ENCODE measurements at places on chromosomes 2 and 18. TPM values are rescaled to one million over a fixed set of nuclear protein-coding genes. Genes with fewer than 3 reads are reported as not detected.

- DNase-seq = no peak
Observed at GRCh38 chr18:76967721-76968472, 145.5 kb downstream of the ZNF236 start.

SLC16A14 gene
- 0.49 TPM for polyA plus RNA-seq

DNA sequence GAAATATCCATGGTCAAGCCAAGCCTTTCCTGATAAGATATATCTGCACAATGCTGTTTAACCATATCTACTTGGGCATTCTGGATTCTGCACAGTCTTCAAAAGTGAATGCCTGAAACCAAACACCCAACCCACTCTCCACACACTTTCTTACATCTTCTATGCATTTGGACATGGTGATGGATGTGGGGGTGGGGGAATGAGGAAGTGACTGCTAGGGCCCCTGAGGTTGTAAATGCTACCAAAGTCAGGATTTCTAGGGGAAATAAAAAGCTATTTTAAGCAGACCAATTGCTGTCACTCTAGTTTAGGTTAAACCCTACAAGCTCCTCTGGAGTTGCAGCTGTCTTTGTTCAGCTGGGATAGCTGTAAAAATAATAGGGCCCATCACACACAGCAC is 26.7 kb upstream of the TGFA start:
- DNase-seq = no peak

DNA sequence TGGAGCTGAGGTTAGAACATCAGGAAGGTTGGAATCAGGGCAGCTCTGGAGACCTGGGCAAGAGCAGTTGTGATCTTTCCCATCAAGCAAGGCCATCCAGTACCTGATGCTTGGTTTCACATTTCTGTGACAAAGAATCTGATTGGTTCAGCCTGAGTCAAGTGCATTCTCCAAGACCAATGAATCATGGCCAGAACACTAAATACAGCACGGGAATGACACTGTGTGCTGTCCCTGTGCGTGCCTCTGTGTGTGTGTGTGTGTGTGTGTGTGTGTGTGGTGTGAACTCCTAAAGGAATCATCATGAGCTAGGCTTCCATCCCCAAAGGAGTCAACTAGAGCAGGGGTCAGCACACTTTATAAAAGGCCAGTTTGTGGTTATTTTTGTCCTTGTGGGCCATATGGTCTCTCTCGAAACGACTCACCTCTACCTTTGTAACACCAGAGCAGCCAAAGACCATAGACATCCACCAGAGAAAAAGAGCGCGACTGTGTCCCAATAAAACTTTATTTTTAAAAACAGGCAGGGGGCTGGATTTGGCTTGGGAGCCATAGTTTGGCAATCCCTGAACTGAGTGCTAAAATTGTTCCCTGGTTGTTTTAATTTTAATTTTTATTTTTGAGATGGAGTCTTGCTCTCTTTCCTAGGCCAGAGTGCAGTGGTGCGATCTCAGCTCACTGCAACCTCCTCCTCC is 99.7 kb downstream of the INHBB start:
- DNase-seq = peak; percentile 33

GPC1 gene
- 211 TPM for polyA plus RNA-seq

All from IMR-90 (cell line).